Foreskin melanocyte (primary cell): ENCODE measurements at places on chromosomes 2 and 18.

DNA sequence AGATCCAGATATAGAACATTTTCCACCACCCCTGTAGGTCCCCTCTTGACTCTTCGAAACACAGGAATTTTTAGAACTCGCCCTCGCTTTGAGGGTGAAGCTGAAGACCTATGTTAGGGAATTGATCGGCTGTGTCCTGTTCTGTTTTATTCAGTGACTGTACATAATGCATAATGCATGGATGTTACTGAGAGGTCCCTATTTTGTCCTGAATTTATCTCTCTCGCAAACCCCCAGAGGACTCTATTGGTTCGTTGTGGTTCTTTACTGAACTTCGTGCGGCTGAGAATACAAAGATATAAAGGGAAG is 431 bp upstream of the EIF5B start:
- no peak for DNase-seq

DNA sequence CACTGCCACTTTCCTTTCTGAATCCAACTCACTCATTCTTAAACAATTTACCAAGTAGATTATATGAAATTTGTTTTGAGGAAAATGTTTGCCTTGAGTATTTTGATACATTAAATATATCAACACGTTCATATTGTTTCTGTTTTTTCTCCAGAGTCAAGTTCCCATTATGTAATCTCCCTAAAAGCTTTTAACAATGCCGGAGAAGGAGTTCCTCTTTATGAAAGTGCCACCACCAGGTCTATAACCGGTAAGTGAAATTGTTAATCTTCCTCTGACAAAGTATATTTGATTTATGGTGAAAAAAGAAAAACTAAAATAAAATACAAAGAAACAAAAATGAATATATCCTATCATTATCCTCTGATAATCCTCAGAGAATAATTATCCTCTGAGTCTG is 838.6 kb downstream of the MBD2 start:
- DNase-seq: no peak

- no peak for DNase-seq
These were observed 199.4 kb upstream of the RASGRP3 start for GRCh38 chr2:33277002-33277426.

DNA sequence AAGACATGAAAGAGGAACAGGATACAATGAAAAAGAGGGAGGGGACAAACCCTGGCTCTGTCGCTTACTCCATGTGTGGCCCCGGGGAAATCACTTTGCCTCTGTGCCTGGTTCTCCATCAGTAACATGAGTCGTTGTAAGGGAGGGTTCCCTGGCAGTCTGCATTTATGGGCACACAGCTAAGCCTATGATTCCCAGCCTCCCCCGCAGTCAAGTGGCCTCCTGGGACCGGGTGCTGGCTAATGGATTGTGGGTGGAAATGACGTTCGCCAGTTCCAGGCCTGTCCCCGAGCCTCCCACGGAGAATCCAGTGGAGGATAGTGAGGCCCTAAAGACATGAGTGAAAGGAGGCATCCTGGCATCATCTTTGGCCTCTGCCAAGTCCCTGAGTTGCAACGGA is 42.7 kb downstream of the SFXN5 start:
- DNase-seq: no peak

DNA sequence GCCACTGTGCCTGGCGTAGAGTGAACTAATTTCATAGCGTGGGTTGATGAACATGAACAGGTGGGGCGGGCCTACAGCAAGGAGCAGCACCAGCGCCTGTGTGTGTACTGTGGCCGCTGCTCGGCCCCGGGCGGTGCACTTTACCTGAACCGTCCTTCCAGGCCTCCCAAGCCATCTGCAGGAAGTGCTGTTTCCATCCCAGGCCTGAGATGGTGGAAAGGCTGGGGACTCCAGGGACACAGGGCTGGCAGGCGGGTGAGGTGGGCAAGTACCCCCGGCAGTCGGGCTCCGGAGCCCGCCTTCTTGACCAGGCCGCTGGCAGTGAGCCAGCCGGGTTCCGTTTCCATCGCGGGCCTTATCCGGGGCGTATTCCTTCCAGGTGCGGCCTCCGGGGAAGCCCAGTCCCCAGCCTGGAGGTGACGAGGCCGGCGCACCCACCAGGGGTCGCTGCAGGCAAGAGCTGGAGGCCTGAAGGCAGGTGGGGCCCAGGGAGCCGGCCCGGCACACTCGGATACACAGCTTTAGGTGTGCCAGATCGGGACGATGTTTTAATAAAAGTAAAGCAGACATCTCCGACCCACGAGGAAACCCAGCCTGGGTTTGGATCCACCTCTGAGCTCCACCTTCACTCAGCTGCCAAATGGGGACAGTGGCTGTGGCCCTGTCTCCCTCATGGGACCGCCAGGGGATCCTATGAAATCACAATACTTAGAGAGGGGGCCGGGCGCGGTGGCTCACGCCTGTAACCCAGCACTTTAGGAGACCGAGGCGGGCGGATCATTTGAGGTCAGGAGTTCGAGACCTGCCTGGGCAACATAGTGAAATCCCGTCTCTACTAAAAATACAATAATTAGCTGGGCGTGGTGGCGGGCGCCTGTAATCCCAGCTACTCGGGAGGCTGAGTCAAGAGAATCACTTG is 22.7 kb upstream of the PDIA6 start:
- DNase-seq: no peak

DNA sequence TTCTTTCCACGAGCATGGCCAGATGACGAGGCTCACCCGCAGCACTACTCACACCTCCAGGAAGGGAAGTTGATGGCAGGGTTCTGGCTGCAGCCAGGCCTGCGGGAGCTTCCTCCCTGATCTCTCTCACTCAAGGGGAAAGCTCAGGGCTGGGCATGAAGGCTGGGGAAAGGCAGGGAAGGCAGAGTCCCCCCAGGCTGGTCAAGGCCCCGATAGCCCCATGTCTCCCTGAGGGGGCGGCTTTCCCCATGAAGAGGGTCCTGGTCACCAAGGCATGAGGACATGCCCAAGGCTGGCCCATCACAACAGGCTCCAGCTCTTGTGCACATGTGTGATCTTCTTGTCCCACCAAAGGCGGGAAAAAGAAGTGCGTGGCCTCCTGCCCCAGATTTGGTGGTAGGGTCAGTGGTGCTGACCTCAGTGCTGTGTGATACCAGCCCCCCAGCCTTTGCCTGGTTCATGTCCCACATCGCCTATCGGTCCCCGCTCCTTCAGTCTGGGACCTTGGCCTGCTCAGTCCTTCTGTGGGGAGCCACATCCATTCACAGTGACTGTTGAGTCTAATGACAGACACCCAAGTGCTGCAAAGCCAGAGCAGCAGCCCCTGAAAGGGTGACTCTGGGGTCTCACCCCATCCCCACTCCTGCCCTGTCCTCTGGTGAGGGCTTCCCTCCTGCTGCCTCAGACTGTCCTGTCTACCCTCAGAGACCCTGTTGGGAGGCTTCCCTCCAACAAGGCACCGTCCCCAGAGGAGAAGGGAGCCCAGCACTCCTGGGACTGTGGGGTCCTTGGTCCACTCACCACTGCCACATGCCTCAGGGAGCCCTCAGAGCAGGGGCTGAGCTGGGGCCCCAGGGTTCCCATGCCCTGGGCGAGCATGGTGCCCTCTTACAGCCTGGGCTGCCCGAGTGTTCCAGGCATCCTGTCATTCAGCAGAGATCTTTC is 49.8 kb upstream of the ALPP start:
- no peak for DNase-seq
